ENCODE measurements at places on chromosomes 3 and 15.

DNA sequence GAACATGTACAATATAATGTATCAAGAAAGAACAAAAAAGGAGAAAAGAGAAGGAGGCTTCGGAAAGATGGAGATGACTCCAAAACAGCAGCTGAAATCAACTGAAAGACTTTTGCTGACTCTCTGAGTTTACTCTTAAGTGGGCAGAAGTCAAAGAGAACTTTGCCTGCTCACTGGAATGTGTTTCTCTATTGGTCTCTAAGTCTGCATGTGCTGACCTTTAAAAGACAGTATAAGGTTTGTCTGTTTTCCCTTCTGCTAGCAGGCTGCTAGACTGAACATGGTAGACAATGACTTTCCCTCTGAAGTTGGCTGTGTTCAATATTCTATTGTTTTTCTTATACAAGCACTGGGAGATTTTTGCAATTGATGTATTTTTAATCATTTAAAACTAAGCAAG, 7.2 kb upstream of the MAP4 start:
- no peak for DNase-seq

GRCh38 chr3:73624017-73624820, 522 bp downstream of the PDZRN3 start:
- no peak for DNase-seq

DNA sequence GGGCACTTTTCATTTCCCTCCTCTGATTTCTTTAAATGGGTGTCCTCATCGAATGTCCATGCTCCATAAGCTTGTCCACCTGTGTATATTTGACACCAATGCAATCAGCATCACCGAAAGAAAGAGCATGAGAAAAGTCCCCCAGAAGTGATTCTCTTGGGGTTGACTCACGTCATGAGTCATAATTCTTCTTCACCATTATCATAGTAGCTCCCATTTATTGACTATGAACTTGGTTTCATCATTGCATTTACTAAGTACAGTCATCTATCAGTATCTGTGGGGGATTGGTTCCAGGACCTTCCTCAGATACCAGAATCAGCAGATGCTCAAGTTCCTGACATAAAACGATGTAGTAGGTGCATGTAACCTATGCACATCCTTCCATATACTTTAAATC, 372.5 kb upstream of the CFAP20DC start:
- DNase-seq: no peak

DNA sequence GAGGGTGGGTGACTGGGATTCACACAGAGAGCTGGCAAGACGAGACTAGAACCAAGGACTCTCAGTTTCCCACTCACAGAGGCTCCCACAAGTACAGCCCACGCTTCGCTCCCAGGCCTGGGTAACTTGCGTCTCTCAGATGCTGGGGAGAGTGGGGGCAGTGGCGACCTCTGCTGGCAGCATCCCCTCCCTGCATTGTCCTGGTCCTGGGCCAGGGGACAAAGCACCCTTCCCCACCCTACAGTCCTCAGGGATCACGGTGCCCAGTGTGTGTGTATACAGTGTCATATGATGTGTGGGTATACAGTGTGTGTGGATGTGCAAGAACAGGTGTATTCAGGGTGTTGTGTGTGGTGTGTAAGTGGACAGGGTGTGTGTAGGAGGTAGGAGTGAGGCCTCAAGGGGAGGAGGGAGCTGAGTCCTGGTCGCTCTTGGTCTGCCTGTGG, 12.8 kb downstream of the VILL start:
- DNase-seq: peak; percentile 65

- no peak for DNase-seq
Measured at GRCh38 chr15:52011711-52012144, 7.3 kb upstream of the MAPK6 start.

GRCh38 chr3:40516201-40516600, 8.6 kb upstream of the ZNF621 start:
- DNase-seq: no peak

DNA sequence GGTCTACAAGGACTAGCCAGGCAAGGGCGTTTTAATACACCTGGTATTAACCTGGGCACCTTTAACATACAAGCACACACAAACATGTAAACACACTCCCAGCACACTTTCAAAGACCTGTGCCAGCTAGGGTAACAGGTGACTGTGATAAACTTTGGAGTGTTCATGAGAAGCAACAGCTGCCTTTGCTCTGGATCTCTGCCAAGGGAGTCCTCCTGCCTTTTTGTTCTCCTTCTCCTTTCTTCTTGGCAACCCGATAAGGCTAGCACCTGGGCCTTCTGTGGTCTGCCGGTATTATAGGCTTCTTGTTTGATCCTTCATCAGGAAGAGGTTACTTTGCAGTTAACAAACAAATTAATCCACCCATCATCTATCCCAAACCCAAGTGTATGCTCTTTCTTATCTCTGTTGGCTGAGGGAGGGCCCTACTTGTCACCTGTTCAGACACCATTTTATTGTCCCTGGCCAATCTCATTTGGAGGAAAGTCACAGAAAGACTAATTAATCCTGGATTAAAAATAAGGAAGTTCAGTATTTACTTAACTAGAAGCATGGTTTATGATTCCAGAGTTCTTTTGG, at the start of gene RETNLB:
Gene RETNLB, minus strand, starts transcription at position 7 of the 579 bp plus-strand sequence. CDS start 225 bp downstream, outside the sequence.
- DNase-seq: no peak

DNA sequence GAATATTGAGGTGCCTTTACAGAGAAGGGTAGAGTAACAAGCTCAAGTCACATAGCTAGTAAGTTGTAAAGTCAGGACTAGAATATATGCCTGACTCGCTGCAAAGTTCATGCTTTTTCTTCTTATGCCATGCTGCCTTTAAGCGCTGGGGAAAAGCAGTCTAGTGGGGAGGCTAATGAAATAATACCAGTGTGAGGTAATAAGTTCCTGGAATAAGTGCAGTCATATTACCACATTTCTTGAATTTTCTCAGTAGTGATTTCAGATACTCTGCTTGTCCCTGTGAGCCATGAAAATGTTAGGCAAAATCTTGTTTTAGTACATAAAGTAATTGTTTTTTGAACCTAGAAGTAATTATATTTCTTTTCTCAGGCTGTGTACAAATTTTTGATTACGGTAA, 71.8 kb downstream of the SYN2 start:
- DNase-seq: no peak

DNA sequence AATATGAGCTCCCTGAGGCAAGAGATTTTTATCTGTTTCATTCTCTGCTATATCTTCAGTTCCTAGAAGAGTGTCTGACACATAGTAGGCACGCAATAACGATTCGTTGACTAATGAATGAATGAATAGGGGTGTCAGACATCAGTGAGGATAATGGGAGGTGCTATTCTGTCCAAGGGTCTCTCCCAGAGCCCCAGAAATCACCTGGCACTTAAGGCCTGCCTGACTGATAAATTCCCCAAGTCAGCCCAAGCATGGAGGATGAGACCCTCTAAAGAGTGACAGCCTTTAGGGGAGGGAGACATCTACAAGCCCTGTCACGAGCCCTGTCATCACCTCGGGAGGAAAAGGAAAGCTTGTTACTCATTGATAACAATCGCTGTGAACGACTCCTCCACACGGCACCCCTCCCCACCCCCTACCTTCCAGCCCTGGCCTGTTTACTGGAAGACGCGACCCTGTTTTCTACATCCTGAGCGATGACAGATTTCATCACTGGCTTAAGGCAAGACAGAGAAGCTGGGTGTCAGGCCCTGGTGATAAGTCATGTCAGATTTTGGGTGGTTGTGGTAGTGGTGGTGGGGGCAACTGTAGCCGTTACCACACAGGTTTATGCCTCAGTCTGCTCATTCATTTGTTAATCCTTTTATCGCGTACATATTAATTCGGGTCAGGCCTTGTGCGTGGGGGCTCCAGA, 23.1 kb downstream of the BHLHE40 start:
- peak; percentile 59 for DNase-seq

- DNase-seq: no peak
Measured at GRCh38 chr15:88932271-88932874, 19.2 kb upstream of the MFGE8 start.

GRCh38 chr3:120102232-120102631, 8.0 kb upstream of the GSK3B start:
- DNase-seq: no peak

DNA sequence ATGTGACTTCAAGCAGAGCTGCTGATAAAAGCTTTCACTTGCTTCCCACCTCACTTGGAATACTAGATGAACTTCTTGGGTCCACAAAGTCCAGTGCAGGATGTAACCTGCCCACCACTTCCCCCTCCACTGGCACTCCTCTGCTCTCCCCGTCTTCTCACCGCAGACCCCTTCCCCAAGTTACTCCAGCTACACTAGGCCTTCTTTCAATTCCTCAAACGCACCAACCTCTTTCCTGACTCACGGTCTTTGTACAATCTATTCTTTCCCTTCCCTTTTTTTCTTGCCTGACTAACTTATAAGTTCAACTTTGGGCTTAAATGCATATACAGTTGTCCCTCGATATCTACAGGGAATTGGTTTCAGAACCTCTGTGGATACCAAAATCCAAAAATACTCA, 5.2 kb upstream of the ATP13A3 start:
- DNase-seq: no peak

GRCh38 chr3:13894807-13895154, 14.9 kb upstream of the WNT7A start:
- no peak for DNase-seq

DNA sequence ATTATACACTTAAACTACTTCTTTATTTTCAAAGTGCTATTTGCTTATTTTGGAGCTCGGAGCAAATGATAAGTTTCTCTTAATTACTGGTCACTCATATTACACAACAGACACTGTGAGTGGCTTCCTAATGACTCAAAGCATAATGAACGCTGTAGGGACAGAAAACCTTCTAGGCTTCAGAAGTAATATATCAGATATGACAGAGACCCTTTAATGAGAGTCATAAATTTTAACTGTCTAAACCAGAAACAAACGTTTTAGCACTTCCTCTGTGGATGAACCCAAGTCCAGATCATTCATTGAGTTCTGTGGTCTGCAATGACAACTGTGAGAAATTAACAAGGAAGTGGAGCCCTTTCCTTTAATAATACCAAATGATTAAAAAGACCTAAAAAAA, 66.6 kb downstream of the ARPP21 start:
- DNase-seq: no peak

DNA sequence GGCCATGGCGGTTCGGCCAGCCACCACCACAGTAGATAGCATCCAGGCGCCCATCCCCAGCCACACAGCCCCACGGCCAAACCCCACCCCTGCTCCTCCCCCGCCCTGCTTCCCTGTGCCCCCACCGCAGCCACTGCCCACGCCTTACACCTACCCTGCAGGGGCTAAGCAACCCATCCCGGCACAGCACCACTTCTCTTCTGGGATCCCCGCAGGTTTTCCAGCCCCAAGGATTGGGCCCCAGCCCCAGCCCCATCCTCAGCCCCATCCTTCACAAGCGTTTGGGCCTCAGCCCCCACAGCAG, 29.5 kb downstream of the PTPN23 start:
- no peak for DNase-seq

- no peak for DNase-seq
Measured at GRCh38 chr3:117499189-117499870, 789.8 kb downstream of the TUSC7 start.

DNA sequence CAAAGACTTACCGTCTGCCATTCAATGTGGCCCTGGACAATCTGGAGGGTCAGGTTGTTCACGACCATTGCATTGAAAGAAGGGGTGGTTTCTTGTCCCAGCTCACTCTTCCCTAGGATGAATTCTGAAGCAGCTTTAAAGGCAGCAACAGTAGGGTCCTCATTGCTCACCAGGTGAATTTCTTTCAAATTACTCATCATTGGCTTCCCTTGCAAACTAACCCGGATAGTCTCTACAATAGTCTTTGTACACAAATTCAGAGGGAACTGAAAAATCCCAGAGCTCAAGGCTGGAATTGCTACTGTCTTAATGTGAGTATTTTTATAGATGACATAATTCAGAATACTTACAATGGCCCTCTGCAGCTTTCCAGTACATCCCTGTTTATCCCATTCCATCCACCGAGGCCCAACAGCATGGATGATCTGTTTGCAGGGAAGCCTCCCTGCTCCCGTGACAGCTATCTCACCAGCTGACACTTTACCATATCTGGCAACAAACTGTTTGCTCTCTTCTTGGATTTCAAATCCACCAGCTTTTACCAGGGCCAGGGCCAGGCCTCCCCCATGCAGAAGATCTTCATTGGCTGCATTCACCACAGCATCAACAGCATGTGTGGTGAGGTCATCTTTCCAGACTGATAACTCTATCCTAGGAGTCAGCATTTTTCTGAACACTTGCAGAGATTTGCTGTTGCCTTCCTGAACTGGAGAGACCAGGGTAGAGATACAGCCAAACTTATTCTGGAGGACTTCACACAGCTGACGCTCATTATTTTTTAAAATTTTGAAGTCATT, 8.6 kb downstream of the PARP9 start:
- DNase-seq: no peak

- no peak for DNase-seq
Measured at GRCh38 chr3:107521469-107522059, 1.2 kb upstream of the BBX start.

- no peak for DNase-seq
Measured at GRCh38 chr15:90564051-90564450, 34.3 kb downstream of the CRTC3 start.

DNA sequence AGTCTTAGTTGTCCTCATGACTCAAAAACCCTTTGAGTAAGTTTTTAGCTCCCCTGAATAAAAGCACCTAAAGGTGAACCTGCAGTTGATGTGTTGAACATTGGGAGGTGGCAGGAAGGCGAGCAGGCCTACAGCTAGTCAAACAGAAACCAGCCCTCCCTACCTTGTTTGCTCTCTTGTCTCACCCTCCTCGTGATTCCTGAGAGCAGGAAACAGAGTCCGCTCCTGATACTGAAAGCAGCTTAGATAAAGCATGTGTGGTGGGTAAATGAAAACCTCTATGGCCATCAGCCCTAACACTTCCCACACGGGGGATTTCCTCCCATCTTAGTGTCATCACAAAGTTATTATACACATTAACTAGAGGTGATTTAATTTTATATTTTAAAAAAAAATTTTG, 21.8 kb upstream of the CLDN18 start:
- DNase-seq: no peak

DNA sequence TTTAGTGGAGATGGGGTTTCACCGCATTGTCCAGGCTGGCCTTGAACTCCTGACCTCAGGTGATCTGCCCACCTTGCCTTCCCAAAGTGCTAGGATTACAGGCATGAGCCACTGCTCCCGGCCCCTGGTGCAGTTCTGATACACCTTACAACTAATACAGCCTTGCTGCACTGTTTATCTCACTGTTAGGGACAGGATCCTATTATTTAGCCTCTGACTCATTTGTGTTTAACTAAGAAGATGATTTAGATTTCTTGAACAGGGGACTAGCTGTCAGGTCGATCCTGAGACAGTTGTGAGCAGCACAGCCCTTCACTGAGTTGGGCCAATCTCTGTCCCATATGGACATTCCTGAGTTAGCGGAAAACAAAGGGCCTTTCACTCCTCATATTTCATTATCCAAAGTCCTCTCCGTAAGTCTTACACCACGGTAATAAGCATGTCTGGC, 19.2 kb downstream of the GYG1 start:
- no peak for DNase-seq

DNA sequence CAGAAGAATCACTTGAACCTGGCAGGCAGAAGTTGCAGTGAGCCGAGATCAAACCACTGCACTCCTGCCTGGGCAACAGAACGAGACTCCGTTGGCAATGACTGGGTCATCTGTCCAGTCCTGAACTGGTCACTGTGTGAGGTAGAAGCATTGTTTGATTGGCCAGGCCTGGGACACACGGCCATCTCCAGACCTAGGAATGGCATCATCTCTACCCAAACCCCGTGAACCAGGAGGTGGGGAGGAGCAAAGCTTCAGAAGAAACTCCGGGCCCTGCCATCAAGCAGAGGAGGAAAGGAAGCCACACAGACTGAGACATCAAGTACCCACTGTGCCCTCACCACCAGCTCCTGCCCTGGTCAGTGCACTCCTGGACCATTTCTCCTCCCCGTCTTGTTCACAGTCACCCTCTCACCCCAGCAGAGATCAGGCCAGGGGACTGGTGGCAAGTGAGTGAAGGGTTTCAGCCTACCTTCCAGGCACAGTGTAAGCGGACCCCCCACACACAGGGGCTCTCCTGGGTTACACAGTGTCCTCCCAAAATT, 31.6 kb downstream of the GOLGA6L2 start:
- DNase-seq: no peak

All from CD4-positive, alpha-beta T cell treated with Interleukin-1 beta for 1 hour (primary cell).